ENCODE measurements at places on chromosomes 3 and 15.

DNA sequence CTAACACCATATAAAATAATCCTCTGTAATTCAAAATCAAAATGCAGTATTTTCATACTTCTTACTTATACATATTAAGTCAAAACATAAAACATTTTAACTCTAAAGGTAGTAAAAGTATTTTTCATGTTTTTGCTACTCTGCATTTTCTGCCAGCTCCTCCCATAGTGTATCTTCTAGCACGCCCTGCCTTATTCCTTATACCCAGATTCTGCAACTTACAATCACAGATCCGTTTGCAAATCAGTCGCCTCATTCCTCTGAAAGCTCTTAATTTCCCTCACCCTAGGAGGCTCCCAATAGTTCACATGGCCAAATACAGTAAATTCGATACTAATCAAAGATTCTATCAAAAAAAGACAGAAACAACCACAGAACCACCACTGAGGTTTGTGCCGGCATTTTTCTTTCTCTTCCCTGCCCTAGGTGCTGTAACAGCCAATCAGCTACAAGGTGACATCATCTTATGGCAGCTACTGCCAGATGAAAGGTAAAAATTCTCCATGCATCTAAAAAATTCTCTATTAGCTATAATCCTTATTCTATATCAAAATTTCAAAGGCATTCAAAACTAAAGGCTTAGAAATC lies 72.9 kb downstream of the CLASP2 start:
- peak; percentile 56 for DNase-seq

DNA sequence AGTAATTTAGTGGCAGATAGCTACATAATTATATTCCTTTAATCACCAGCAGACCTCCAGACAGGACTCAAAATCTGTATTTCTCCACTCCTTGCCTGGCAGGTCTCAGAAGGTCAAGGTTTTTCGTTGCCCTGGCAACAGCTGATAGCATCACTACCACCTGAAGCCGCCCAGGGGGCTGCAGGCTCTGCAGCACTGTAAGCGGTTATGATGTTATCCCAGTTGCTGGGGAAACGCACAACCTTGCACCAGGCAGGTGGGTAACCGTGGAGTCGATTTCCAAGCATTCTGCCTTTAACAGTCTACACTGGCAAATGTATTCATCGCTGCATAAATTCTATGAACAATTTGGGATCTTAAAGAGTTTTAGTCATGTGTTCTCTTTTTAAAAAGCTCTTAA lies 756.3 kb downstream of the NTRK3 start:
- DNase-seq: no peak

GRCh38 chr3:16982460-16982859 lies 97.7 kb downstream of the PLCL2 start:
- DNase-seq: no peak

GRCh38 chr15:41079717-41080116 lies 36.4 kb downstream of the INO80 start:
- DNase-seq: no peak

- DNase-seq: no peak
Observed at GRCh38 chr3:126319701-126320295, 37.4 kb downstream of the KLF15 start.

DNA sequence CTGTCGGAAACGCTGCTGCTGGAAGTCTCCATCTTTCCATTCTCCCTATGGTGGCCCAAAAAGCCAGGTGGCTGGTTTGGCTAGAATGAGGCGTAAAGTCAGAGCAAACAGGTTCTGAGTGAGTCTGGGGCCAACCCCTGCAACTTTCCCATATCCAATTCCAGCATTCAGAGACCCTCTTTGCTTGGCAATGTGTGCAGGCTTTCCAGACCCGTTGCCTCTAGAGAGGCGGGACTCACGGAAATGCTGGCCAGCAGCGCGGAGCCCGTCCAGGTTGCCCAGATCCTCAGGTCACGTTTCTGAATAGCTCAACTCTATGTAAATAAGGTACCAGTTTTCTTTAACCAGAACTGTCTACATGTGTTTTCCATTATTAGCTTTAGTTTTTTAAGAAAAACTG lies 68.0 kb downstream of the VGLL4 start:
- DNase-seq: no peak

GRCh38 chr3:42975456-42975855 lies 3.7 kb upstream of the GASK1A start:
- DNase-seq: no peak

- no peak for DNase-seq
Observed at GRCh38 chr3:153042088-153042487, 119.9 kb upstream of the RAP2B start.

DNA sequence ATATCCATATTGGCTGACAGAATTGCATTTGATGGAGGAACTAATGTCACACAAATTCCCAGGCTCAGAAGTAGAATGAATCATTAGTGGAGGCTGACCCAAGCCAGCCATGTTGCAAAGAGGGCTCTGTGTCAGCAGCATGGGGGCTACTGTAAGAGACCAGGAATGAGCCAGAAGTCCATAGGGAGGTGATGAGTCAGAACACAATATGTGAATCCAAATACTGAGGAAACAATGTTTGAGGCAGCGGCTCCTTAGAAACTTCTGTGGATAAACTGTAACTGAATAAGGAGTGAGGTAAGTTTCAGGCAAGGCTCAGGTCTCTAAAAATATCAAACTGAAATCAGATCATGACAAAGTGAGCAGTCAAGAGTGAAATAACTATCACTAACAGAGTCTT lies 170.7 kb downstream of the WDR72 start:
- DNase-seq: no peak

DNA sequence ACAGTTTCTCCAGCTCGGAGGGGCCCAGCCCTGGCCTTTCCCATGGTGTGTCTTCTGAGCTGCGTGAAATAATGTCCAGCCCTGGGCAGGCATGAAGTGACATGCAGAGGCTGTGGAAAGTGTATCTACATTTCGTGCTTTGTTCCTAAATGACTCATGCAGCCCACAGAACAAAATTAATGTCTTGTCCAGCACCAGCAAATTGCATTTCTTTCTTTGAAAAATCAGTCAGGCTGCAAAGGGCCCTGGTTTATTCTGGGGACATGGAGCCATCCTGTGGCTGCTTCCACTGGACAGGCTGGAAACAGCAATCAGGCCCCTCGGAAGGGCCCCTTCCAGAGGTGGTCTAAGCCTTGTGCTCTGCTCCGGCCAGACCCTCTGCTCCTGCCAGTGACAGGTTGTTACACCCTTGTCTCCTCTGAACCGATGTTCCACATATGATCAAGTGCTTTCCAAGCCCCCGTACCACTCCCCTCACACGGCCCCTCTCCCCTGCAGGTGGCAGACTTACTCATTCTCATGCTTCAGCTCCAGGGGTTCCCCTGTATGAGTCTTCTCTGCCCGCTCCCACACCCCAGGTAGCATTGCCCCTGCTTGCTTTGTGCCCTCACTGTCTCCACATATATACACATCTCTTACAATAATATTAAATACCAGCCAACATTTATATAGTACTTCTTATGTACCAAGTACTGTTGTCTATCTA lies 33.7 kb downstream of the CRYGS start:
- DNase-seq: no peak
